ENCODE measurements at places on chromosomes 16 and 17.

GRCh38 chr16:62022688-62023087, 13.6 kb downstream of the CDH8 start:
- no peak for DNase-seq

- DNase-seq = no peak
These were observed 339.2 kb upstream of the PMFBP1 start for GRCh38 chr16:72511171-72511570.

- no peak for DNase-seq
These were observed 49.0 kb upstream of the HLF start for GRCh38 chr17:55215711-55216110.

- DNase-seq = no peak
These were observed 439 bp downstream of the TRIM25 start for GRCh38 chr17:56913353-56913866.

DNA sequence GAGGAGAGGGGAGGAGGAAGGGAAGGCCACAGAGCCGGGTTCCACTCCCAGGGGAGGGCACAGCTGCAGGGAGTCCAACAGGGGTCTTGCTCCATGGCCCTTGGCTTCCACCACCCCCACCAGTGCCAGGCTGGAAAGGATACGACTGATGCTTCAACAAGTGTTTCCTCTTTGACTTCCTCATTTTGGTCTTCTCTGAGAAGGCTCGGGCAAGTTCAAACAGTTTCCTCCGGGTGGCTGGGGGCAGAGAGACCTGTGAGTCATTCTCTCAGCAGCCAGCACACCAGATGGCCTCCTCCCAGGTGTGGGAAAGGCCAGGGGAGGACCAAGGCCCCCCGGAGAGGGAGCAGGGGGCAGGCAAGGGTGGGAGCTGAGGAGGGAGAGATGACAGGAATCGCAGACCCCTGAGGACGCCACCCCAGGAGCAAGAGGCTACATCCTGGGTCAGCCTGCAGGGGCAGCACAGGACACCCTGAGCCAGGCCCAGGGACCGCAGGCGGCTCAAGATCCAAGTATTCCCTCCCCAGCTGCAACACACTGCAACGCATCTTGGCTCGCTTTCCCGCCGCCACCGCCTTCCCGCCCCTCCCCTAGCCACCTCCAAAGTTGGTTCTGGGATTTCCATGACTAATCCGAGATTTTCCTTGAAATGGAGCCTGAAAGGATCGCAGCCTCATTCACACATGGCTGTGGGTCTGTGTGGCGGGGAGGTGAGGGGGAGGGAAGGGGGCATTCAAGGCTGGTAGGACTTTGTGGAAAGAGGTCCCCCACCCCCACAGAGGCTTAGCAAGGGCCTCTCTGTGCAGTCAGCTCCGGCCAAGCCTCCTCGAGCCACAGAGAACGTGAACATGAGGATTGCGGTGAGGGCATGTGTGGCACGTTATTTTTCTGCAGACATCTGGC, 18.4 kb upstream of the MRPS23 start:
- no peak for DNase-seq

DNA sequence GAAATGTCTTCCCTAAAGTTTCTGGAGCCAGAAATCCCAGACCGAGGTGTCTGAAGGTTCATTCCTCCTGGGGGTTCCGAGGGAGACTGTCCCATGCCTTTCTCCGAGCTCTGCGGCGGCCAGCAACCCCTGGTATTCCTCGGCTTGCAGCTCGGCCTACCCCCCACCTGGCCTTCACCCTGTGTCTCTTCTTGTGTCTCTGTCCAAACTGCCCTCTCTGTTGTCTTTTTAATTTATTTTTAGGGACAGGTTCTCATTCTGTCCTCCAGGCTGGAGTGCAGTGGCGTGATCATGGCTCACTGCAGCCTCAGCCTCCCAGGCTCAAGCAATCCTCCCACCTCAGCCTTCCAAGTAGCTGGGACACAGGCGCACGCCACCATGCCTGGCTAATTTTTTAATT, 211.7 kb downstream of the SEC14L1 start:
- no peak for DNase-seq

GRCh38 chr17:81549031-81549557, 3.1 kb downstream of the FAAP100 start:
- no peak for DNase-seq

- no peak for DNase-seq
These were observed 4.0 kb downstream of the MAP2K6 start for GRCh38 chr17:69418535-69418934.

GRCh38 chr16:70685938-70686375, at the start of gene MTSS2:
TSS of gene MTSS2 (minus strand) at chr16:70686053. CDS start at chr16:70685791, 262 bp downstream.
- no peak for DNase-seq

GRCh38 chr16:80016731-80017326, 416.3 kb upstream of the MAF start:
- no peak for DNase-seq

GRCh38 chr16:12449795-12450194, 353.9 kb downstream of the CPPED1 start:
- no peak for DNase-seq

DNA sequence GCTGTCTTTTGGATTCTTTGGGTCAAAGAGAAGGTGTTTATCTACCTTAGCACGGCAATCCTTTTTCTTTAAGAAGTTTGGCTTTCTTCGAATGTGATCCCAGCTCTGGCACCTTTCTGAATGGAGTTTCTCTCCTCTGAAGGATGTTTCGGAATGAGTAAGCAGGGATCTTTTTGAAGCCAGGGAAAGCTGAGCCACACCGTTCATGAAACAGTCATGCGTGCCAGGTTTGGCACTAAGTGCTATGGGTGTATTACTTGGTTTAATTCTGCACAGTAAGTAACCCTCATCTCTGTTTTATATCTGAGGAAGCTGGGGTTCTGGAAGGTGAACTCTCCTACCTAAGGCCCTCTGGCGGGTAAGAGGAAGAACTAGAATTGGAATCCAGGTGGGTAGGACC, 234.5 kb downstream of the NTN1 start:
- DNase-seq = no peak

DNA sequence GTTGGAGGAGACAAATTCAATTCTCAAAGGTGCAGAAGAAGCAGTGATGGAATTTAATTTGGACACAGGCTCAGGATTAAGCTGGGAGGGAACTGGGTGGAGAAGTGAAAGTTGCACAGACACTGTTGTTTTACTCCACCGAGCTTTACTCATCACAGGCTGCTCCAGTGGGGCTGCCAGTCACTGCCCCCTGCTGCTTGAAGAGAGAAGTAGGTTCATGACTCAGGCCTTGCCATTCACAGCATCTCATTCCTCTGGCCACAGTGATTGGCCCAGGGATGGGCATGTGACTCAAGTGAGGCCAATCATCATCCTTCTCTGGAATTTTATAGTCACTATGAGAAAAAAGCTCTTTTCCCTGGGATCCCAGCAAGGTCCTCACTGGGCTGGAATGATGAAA, 11.8 kb downstream of the GNAO1 start:
- DNase-seq = no peak

DNA sequence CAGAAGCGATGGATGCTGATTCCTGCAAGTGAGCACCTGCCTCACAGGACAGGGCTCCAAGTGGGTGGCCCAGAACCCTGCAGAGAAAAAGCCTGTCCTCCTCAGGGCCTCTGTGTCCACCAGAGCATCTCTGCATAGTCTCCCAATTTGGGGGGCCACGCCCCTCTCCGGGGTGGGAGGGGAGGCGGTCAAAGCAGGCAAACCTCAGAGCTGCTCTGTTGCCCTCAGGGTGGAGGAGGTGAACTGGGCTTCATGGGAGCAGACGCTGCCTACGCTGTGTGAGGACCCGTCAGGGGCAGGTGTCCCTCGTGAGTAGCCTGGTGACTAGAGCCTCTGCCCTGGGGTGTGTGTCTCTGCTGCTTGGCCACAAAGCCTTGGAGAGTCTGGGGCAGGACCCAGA, 19.3 kb downstream of the TRPV2 start:
- no peak for DNase-seq

All from activated naive CD4-positive, alpha-beta T cell (primary cell).